CD4-positive, alpha-beta T cell treated with Interleukin-2 at 100 ng/mL for 4 hours (primary cell): ENCODE measurements at places on chromosomes 13 and 19.

GRCh38 chr13:82305588-82305987 is 1576.7 kb downstream of the SLITRK1 start:
- DNase-seq, result no peak

DNA sequence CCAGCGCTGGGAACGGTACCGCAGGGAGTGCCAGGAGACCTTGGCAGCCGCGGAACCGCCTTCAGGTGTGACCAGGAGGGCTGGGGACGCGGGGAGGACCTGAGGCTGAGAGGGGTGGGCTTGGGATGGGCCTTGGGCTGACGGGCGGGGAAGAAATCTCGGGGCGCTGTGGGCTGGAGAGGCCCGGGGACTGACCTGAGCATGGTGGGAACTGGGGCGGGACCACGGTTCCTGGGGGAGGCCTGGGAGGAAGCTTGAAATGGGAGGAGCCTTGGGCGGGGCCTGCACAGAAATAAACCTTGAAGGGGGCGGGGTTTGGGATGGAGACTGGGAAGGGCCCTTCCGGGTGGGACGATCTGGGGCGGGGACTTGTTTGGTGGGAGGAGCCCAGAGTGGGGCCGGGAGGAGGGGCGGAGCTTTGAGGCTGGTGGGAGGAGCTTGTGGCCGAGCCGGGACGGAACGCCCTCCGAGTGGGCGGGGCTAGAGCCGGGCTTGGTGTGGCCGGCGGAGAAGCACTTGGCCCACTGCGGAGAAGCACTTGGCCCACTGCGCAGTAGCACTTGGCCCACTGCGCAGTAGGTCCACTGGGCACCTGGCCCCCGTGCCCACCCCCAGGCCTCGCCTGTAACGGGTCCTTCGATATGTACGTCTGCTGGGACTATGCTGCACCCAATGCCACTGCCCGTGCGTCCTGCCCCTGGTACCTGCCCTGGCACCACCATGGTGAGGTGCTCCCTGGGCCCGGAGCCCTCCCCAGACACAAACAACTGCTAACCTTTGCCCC is 2.8 kb downstream of the GIPR start:
- peak; percentile 37 for DNase-seq

DNA sequence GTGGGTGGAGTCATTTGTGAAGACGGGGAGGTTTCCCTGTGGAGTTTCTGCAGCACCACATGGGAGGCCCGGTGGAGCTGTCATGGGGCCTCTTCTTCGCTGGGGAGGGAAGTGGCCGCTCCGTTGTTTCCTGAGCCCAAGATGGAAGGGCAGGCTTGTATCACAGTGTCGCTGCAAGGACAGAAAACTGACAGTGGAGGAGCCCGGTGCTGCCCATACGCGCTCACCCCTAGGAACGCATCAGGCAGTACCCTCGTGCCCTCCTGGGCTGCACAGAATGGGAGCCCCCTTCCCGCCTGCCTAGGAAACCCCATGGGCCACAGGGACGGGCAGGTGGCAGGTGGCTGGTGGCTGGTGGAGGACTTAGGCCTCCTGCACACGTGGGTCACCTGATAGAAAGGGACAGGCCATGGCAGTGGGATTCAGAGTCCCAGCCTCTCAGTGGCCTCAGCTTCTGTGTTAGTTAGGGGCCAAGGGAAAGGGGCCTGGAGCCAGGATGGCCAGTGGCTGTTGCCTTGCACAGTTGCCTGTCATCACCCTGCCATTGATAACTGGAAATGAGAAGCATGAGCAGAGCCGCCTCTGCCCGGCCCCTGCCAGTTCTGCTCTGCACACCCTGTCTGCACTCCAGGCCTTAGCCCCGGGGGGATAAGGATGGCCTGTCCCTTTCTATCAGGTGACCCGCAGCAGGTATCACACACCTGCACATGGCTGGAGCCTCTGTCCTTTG is 7.6 kb downstream of the COL4A2 start:
- no peak for DNase-seq

GRCh38 chr13:20016649-20017364 is 58.3 kb downstream of the ZMYM2 start:
- no peak for DNase-seq

- DNase-seq, result peak; percentile 78
These were observed 622 bp upstream of the FXYD5 start for GRCh38 chr19:35153701-35154524.

- no peak for DNase-seq
These were observed 478.1 kb upstream of the NBEA start for GRCh38 chr13:34464011-34464410.

GRCh38 chr13:81406639-81407292 is 1065.8 kb upstream of the SPRY2 start:
- no peak for DNase-seq

DNA sequence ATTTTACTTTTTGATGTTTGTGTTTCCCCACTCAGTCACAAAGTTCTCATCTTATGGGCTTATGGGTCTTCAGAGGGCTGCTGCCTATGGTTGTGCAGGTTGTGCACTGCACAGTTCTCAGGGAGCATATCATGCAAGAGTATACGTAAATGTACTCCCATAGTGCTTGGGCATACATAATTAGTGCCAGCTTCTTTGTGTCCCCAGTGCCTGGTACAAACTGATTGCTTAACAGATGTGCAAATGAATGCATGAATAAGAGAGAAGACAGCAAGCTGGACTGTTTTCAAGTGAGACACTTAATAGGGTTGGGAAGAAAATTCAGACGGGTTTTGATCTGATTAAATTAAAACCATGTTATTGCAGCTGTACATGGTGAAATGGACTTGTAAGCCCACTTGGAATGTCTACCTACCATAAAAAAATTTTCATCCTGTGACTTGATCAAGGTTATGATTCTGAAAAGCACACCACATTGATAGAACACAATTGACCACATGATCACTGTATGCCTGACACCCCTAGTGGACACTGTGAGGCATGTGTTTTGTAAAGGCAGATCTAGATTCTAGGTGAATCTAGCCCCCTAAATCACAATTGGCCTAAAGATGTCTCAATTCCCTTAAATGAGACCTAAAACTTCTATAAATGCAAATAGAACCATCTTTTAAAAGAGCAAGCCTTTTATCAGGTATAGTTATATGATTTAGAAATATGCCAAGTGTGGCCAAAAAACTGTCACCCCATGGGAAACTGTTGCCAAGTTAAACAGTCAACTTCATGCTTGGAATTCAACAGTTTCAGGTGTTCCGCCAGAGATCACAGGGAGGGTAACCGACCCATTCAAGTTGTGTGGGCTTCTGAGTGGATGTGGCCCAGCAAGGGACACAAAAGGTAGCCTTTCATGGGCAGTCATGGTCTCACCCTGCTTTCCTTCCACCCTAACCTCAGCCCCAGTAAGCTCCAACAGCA is 27.9 kb downstream of the FAM124A start:
- no peak for DNase-seq

DNA sequence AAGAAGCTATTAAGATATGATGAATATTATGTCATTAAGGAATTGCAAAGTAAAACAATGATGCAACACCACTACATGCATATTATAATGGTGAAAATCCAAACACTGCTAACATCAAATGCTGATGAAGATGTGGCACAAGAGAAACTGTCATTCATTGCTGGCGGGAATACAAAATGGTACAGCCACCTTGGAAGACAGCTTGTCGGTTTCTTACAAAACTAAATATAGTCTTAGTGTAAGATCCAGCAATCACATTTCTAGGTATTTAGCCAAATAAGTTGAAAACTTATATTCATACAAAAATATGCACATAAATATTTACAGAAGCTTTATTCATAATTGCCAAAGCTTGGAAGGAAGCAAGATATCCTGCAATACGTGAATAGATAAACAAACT is 114.9 kb upstream of the EDNRB start:
- no peak for DNase-seq

- no peak for DNase-seq
These were observed 14.7 kb downstream of the PIN1 start for GRCh38 chr19:9849791-9850190.

- DNase-seq, result no peak
These were observed 2.5 kb downstream of the KANK3 start for GRCh38 chr19:8340341-8341096.

- no peak for DNase-seq
These were observed 18.3 kb downstream of the ZNF611 start for GRCh38 chr19:52716522-52716921.

GRCh38 chr19:2054763-2055162 is 3.7 kb upstream of the MKNK2 start:
- no peak for DNase-seq

DNA sequence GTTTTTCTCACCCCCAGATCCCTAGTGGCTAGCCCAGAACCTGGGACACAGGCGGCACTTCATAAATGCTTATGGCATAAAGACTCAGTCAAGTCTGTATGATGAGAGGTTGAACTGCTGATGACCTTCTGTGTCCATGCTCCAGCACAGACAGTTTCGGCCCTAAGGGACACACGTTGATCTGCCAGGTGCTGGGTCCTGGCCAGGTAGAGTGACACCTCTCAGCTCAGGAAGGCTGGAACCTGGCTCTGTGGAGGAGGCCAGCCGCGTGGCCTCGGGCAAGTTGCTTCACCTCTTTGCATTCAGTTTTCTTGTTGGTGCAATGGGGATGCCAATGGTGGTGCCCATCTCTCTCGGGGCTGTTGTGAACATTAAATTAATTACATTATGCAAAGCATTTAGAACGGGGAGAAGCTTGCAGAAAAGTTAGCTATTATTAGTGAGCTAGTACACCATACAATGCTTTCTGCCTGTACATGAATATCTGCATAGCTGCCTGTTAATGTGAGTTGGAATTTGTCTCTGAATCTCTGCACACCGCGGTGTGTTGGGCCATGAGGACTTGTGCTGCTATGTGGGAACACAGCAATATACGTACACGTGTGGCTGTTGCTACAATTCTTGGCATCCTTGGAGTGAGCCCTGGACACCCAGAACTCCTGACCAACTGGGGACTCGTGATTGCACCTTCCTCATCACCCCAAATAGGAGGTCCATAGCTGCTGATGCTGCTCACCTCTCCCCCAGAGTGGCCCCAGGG is 8.4 kb downstream of the GADD45B start:
- no peak for DNase-seq

- DNase-seq, result no peak
These were observed 11.6 kb upstream of the RAP2A start for GRCh38 chr13:97422118-97423054.

GRCh38 chr19:11769995-11770394 is 3.2 kb downstream of the ZNF441 start:
- DNase-seq, result no peak

DNA sequence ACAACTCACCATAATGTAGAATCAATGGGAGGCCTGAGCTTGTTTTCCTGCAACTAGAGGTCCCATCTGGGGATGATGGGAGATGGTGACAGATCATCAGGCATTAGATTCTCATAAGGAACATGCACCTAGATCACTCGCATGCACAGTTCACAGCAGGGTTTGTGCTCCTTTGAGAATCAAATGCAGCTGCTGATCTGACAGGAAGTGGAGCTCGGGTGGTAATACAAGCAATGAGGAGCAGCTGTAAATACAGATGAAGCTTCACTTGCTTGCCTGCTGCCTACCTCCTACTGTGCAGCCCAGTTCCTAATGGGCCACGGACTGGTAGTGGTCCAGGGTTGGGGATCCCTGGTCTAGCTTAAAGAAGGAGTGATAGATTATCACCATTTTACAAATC is 33.0 kb downstream of the KPNA3 start:
- peak; percentile 9 for DNase-seq

- DNase-seq, result no peak
These were observed 1.9 kb downstream of the PLIN4 start for GRCh38 chr19:4516199-4516938.

DNA sequence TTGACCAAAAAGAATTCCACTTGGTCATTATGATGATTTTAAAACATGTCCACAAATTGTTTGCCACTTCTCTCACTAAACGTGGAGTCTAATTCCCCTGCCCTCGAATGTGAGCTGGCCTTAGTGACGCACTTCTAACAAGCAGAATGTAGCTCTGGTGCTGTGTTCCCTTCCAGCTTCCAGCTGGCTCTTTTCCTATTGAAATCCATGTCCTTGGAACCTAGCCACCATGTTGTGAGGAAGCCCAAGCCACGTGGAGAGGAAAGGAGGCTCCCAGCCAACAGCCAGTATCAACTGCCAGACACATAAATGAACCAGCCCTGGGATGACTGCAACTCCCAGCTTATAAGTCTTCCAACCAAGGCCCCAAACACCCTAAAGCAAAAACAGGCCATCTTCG is 23.6 kb upstream of the CEBPA start:
- DNase-seq, result no peak

DNA sequence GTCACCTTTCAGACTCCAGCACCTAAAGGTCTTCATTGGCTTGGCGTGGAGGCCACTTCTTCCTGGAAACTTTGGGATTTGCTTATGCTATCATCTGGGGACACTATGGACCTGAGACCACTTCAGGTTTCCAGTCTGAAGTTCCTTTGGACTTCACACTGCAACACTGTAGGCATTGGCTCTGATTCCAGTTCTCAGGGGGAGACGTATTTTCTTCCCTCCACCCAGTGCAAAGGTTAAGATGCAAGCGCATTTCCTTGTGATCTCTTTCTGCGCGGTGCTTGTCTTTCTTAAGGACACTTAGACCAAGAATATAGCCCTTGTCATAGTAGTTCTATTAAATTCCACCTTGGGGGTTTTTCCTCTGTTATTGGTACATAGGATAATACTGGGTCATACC is 299.8 kb downstream of the TSHZ3 start:
- DNase-seq, result no peak

DNA sequence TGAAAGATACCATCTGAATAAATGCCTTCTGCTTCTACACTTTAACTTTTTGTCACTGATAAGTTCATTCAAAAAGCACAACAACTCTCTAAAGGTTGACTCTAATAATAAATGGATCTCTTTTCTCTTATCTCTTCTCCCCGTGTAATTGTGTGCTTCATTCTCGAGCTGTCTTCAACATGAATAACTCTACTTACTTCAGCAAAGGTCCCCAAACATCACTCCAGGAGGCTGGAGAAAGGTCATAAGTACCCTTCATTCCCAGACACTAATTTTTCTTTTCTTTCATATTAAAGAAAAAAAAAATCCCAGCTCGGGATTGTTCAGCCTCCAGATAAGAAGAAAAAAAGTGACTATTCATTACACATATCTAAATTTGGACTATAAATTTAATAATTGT is 222.2 kb downstream of the FOXO1 start:
- no peak for DNase-seq

- peak; percentile 61 for DNase-seq
These were observed 1.0 kb downstream of the ZNF253 start for GRCh38 chr19:19866611-19867248.

DNA sequence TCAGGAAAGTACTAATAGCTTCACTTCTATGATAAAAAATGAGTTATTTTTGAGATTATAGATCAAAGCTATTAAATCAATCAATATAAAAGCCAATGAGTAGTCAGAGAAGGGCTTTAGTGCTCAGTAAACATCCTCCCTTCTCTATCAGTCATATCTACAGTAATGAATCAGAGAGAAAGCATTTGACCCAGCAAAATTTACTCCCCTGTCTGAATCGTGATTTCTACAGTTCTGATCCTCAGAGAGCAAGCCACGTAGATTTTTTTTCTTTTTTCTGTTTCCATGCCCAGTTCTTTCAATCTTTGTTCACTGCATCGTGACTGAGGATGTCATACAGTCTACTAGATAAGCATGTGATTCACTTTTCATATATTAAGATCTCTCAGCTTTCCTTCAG is 16.2 kb upstream of the MBNL2 start:
- DNase-seq, result no peak

- no peak for DNase-seq
These were observed 59.1 kb upstream of the TNFRSF19 start for GRCh38 chr13:23510979-23511735.

- DNase-seq, result no peak
These were observed 19.5 kb upstream of the NDUFS7 start for GRCh38 chr19:1364070-1364704.
